Left cardiac atrium (tissue), 4 donors: ENCODE measurements at places on chromosomes 1 and 21.

GRCh38 chr1:17611991-17612390 is 72.5 kb downstream of the ARHGEF10L start:
- no peak for DNase-seq

DNA sequence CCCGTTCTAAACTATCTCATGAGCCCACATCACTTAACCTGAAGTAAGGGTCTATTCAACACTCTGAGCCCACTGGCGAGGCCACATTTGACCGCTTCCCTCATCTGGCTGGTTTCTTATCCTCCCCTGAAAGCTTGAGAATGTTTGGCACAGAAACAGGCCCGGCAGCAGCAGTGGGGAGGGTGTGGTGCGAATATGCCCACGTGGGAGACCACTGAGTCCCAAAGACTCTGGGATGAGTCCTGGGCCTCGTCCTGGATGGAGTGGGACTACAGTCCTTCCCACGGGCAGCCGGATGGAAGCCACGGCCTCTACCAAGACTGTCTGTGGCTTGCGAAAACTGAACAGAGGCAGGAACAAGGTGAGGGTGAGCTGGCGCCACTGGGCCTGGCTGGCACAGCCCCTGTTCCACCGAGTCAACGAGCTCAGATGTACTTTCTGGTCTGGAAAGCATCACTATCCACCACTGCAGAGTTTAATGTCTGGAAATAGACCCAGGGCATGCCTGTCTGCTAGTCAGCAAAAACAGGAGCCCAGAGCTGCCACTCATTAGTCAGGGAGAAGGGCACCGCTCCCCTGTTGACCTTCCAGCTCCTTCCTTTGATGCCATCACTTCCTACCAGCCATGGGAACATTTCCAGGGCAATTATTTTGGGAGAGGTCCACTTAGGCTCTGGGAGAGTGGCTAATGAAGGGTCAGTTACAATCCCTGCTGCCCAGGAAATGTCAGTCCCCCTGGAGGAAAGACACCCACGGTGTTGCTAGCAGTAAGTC is 386.6 kb downstream of the MATN1 start:
- no peak for DNase-seq

GRCh38 chr1:235136111-235136510 is 7.5 kb upstream of the TOMM20 start:
- DNase-seq: no peak

DNA sequence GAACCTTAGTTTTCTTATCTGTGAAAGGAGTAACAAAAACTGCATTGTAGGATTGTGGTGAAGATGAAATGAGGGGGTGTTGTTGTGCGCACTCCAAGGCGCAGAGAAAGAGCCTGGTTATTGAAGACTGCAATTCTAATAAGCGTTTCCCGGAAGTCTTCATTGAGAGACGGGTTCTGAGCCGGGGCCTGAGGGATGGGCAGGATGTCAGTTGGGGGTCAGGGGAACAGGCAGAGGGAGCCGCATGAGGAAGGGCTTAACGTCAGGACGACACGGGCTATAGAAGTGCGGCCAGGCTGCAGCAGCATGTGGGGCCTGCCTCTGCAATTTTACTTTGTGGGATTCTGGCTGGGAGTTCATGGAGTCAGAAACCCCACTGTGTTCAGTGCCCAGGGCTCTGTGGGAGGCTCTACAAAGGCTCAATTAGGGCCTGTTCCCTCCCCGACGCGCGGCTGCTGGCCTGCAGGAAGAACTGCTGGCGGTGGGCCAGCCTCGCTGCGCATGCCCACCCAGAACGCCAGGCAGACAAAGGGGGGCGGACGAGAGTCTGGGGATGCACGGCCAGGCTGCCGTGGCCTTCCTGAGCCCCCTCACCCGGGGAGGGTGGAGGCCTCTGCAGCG is 20.7 kb downstream of the TRIM62 start:
- peak; percentile 77 for DNase-seq

DNA sequence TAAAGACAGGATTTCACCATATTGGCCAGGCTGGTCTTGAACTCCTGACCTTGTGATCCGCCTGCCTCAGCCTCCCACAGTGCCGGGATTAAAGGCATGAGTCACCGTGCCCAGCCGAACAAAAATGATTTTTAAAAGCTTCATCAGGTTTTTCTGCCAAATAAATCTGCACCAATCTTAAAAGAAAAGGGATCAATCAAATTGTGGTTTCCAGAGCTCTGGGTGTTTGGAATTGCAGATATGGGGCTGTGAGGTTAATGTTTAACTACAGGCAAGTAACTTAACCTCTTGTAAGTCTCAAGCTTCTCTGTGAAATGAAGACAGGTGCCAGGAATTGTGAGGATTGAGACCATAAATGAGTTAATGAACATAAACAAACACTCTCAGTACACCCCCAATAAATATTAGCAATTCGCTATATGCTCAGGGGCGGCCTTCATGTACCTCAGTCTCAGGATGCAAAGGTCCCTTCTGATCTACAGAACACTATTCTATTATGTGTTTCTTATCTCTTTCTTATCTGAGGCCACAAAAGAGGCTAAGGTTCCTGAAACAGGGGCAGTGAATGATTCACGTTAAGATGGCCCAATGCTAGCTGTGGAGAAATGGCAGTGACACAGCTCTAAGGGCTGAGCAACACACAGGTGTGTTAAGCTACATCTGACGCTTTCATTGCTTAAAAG is 7.1 kb upstream of the GNPAT start:
- DNase-seq: no peak

DNA sequence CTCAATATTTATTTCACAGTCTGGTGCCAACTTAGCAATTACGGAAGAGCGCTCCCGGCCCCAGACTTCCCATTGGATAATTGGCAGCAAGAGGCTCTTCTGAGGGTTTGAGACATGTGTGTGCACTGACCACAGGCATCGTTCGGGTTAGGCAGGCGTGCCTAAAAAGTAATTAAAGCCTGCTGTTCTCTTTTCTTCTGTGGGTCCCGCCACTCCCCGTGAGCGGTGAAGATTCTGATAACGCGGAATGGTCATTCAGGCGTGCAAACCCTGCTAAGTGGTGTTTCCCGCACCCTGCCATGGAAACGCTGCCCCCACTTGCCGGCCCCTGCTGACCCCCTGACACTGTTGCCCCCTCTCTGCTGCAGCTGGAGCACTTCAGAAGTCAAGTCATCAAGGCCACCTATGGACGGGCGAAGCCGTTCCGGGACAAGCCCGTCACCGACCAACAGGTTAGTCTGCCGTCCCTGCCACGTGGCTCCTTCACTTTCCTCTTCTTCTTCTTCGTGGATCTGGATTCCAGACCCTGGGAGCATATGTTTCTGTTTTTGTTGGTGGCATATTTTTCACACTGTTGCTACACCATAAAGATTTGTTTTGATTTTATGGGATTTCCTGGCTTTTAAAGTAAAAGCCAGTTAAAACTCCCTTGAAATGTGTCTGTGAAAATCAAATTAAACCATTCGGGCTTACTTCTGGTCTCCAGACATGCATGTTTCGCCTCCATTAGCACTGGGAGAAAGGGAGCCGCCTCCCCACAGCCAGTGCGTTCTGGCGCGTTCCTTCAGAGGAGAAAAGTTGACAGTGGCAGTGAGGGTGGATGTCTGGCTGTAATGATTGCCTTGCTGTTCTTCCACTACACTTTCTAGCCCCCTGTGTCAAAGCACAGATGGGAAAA is 79.9 kb downstream of the FHAD1 start:
- no peak for DNase-seq
